GM04504 (cell line): ENCODE measurements at places on chromosomes 5 and 9.

DNA sequence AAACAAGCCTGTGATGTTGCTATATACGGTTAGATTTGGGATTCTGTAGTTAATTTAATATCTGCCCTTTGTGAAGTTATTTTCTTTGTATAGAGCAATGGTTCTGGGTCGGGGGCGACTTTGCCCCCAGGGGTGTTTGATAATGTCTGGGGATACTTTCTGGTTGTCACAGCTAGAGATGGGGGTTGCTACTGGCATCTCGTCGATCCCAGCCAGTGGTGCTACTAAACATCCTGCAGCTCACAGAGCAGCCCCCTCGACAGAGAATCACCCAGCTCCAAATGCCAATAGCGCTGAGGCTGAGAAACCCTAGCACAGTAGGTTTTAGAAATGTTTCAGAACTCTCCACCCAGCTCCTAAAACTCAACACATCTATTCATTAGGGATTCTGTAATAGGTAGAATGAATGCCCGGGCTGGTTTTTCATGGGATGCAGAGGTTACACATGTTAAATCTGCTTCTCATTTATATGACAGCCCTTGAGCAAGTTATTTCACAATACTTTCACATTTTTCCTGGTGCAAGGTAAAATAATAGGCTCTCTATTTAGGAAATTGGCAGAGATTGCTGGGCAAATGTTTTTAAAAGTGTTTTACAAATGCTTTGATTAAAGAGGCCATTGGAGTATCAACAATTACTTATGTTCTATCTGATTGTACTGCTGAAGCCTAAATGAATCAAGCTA, 75.2 kb upstream of the CTSL start:
- no peak for DNase-seq

DNA sequence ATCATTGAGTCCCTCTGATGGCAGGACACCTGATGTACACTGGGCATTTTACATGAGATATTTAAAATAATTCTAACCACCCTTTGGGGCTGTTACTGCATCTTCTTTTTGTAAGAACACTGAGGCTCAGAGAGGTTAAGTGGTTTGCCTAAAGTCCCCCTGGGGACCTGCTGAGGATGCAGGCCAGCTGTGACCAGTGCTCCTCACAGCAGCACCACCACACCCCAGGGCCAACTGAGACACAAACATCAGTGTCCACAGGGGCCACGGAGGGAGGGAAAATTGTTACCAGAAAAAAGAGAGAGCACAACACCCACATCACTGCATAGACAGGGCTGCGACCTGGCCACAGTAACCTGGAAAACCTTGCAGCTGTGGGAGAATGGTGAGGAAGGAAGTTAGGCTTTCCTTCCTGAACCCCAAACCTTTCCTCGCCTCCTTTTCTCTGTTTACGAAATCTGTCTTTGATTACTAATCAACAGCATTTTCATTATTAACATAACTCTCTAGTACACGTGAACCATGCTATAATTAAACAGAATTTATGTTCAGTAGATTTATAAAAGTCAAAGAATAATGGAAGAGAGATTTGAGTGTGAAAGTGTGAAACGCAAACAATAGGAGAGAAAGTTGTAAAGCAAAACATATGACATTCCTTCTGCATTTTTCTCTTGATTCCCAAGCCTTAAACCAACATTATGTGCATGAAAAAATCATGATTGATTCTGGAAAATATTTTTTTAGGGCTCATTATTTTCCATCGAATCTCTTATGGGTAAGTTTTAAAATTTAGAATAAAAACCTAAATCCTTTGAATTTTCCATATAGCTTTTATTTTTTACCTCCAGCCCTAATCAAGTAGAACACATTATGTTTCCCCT, 228.1 kb upstream of the DAPK1 start:
- DNase-seq, result no peak

- DNase-seq, result no peak
These were observed 131.6 kb upstream of the TAS2R1 start for GRCh38 chr5:9761706-9762105.

DNA sequence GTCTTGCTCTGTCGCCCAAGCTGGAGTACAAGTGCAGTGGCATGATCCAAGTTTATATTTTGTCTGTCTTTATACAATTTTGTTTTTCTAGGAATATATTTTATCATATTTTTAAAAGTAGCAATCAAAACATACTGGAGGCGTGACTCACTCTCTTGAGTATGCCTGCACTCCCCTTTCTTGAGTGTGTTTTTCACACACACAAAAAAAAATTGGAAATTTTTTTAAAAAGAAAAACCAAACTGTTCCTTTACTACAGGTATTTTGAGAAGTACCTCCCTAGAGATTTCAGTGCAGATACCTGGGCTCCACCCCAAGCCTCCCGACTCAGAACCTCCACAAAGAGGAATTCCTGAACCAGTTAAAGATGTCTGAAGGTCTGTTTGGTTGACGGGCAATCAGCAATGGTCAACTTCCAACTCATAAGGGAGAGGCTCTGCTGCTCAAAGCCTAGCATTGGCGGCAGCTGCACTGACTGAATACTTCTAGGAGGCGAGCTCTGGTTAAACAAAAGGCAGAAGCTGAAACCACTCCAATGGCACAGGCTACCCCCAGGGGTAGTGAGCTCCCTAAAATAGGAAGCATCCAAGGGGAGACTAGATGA, 27.4 kb downstream of the PDE6A start:
- no peak for DNase-seq

DNA sequence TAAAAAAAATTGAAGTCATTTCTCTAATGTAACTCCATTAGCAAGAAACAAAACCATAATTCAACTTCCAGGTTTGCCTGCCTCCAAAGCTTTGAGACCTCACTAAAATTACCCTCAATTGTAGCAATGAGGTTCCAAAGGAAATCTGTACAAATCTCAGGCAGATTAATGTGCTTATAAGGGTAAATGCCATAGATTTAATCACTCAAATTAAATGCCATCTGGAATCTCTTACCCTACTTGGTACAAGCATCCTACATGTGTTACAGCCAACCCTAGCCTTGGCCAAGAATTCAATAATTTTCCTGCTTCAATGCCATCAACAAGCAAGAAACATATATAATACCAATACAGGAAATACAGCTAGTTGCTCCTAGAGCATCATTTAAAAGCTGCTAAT, 452.8 kb downstream of the RAB3C start:
- DNase-seq, result no peak

DNA sequence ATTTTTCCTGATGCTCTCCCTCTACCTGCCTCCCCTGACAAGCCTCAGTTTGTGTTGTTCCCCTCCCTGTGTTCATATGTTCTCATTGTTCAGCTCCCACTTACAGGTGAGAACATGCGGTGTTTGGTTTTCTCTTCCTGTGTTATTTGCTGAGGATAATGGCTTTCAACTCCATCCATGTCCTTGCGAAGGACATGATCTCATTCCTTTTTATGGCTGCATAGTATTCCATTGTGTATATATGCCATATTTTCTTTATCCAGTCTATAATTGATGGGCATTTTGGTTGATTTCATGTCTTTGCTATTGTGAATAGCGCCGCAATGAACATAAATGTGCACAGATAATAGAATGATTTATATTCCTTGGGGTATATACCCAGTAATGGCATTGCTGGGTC, 77.5 kb upstream of the FAM170A start:
- DNase-seq, result no peak
